ENCODE measurements at places on chromosomes 3 and 15.

- DNase-seq = no peak
Observed at GRCh38 chr3:120928991-120929390, 21.0 kb downstream of the STXBP5L start.

DNA sequence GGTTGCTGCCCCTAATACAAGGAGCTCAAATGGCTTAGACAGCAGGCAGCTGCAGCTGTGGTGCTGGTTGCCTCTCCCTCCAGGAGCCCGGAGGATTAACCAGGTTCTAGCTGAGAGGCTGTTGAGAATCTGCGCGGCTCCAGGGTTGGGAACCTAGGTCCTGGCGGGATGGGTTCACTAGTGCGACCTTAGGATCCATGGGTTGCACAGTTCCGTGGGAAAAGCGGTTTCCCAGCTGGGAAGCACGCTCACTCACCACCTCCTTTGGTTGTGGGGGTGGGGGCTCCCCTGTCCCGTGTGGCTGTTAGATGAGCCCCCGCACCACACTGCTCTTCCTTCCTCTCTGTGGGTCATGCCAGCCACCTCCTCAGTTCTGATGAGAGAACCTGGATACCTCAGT, 375.1 kb upstream of the ARRDC4 start:
- no peak for DNase-seq

DNA sequence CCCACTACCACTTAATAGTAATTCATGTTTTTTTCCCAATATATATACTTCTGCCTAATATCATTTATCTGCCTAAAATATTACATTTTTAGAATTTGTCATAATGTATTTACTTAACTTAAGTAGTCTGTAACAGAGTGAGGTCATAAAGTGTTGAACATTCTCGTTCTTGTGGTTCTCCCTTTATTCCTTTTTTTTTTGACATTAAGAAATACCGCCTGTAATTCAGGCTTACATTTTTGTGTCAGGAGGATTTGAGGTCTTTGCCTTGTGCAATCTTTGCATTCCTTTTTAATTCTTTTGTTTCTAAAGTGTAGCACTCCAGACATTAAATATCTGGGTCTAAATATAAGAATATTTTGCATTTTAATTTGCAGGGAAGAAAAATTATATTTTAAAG, 315.4 kb downstream of the PTPRG start:
- no peak for DNase-seq

GRCh38 chr3:157559401-157559800, 56.2 kb upstream of the VEPH1 start:
- no peak for DNase-seq

DNA sequence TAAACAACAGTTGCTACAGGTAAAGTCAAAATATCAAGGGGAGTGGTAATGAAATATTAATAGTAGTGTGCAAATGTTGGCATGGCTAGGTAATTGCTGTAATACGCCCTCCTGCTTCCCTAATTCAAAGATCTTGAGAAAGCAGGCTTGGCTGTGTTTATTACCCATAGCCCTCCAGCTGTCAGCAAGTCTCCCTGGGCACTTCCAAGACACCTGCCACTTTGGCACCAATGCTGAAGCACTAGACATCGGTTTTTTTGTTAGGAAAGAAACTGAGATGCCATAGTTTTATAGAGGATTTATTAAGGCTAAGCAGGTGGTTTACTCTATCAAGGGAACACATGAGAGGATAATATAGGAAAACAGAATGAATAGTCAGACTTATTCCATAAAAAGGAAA, 64.4 kb downstream of the P2RY1 start:
- DNase-seq = no peak

Data from activated naive CD4-positive, alpha-beta T cell treated with Interleukin-2 at 50 U/mL for 16 hours (primary cell).